ENCODE measurements at places on chromosomes 1 and 21.

- DNase-seq, result no peak
Measured at GRCh38 chr1:67821263-67821662, 12.0 kb downstream of the GNG12 start.

GRCh38 chr1:20198918-20199317, 12.6 kb upstream of the PLA2G2C start:
- no peak for DNase-seq

DNA sequence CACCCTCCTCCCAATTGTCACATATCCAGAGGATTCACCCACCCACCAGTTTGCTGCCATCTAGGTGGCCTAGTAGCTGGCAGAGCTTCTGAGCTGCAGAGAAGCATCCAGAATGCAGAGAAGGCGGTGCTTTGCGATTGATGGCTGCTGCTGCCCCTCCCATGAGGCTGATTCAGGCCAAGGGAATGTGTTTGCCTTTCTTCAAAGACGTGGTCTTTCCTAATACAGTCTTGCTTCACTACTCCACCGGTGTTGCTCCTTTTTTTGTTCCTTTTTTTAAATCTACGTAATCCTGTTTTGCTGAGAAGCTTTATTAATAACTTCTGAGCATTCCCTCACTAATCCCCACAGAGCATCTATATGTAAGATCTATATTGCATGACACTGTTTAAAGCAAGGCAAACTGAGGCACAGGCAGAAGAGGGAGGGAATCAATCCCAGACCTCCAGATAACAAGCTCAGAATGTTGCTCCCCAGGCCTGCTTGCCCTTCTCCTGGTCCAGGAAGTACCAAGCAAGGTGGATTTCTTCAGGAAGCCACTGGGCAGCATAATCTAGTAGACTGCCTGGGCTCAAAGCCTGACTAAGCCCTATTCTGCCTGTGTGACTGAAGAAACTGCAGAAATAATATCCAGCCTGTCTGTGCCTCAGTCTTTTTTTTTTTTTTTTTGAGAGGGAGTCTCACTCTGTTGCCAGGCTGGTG, 275.5 kb upstream of the FMN2 start:
- peak; percentile 41 for DNase-seq

DNA sequence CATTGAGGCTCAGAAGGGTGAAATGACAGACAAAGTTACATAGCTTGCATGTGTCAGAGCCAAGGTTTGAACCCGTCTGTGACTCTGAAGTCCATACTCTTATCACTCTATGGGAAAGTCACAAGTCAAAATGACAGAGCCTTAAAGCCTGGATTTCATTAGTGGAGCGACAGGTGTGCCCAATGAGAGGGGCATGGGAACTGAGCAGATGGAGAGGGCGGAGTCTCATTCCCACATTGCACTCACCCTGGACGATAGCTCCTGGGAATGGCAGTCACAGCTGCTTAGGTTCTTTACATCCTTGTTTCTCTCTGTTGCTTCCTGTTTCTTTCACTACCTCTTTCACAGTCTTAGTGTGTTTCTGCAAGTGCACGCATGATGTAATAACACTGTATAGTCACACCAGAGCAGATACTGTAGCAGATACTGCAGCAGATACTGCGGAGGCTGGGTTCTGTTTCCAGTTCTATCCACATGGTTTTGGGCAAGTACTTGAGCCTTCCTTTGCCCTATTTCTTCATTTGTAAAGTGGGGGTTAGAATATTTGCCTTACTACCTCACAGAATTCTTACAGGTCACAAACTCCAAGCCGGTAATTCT, 127.2 kb downstream of the ZSCAN20 start:
- DNase-seq, result no peak

- no peak for DNase-seq
Measured at GRCh38 chr1:190935925-190936324, 458.3 kb upstream of the BRINP3 start.

DNA sequence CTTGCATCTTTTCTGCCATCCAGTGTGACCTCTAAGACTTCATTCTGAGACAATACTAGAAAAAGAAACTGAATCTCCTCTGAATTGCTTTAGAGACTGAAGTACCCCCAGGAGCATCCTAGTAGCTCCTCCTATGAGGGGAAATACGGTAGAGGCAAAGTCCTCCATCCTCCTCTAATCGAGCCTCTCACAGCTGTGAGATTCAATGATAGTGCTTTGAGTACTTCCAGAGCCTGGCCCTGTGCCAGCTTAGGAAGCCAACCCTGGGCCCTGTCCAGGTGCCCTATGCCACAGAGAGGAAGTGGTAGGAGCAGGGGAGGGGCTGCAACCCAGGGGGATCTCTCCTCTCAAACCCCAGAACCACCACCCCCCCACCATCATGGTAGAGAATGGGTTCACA, 10.7 kb downstream of the RORC start:
- no peak for DNase-seq

- DNase-seq, result no peak
Measured at GRCh38 chr1:176699821-176700220, 236.8 kb downstream of the PAPPA2 start.

- no peak for DNase-seq
Measured at GRCh38 chr1:54069791-54070170, 16.4 kb downstream of the TCEANC2 start.

DNA sequence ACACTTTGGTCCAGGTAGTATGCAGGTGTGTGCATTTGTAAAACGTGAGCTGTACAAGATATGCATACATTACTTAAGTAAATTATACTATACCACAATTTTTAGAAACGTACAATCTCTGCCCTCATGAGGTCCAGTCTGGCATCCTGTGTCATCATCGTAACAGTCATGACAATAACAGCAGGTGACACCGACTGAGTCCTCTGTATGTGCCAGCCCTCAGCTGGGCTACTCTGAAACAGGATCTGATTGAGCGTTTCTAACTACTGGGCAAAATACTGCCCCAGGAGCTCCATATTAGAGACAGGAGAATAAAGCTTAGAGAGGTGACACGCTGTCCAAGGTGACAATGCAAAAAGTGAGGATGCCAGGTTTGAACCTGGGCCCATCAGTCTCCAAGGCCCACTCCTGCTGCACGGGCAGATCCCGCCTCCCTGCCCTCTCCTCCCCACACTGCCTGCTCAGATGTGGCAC, 47.2 kb upstream of the ECE1 start:
- no peak for DNase-seq

DNA sequence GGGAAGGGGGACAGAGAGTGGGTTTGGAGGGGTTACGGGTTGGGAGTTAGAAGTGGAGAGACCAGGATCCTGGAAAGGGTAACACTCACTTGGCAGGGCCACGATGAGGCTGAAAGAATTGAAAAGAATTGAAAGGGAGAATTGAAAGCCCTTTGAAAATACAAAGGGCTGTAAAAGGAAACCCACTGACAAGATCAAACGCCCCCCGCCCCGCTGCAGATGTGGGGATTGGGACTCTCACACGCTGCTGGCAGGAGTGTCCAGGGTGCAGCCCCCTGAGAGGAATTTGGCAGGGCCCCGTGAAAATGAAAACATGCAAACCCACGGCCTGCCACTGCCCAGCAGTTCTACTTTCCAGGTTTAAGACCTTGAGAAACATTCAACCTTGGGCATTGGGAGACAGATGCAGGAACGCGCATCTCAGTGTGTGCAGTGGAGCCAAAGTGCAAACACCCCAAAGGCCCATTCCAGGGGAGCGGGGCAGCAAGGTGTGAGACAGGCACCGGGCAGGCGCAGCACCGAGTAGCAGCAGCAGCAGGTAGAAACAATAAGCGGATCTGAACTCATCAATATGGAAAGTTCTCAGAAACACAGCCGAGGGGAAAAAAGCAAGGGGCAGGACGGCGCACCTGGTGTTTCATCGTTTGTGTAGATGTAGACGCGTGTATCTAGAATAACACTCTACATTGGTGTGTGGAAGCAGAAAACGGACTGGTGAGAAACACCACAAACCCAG, 8.3 kb upstream of the TNFRSF1B start:
- no peak for DNase-seq

DNA sequence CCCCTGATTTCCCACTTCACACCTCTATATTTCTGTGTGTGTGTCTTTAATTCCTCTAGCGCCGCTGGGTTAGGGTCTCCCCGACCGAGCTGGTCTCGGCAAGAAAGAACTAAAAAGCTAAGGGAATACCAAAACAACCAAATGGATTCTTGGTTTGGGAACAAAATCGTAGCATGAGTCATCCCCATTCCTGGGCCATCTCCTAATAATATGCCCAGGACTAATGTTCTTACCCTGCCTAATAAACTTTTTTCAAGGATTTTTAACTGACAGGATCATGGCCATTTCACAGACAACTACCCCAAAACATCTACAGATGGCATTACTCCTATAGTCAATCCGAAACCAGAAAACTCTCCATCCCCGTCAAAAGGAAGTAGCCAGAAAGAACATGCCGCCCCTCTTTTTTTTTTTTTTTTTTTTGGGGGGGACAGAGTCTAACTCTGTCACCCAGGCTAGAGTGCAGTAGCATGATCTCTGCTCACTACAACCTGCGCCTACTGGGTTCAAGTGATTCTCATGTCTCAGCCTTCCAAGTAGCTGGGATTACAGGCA, 4.1 kb upstream of the HPDL start:
- no peak for DNase-seq

GRCh38 chr1:22978299-22978698, 5.6 kb upstream of the LACTBL1 start:
- DNase-seq, result no peak

DNA sequence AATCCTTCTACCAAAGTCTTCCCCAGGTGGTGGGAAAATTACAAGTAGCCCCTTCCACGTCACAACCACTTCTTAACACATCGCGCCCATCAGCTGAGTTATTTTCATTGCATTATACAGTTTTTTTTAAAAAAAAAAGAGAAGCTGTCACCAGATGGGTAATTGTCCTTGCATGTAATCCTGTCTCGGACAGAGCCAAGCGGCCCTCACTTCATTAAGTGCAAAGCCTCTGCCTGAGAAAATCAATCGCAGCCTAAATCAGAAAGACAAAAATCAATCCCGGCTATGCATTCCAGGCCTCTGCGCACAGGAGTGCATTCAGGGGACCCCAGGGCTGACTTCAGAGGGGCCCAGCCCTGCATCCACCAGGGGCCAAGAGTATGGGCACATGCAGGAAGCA, 538.9 kb downstream of the NPHP4 start:
- no peak for DNase-seq

DNA sequence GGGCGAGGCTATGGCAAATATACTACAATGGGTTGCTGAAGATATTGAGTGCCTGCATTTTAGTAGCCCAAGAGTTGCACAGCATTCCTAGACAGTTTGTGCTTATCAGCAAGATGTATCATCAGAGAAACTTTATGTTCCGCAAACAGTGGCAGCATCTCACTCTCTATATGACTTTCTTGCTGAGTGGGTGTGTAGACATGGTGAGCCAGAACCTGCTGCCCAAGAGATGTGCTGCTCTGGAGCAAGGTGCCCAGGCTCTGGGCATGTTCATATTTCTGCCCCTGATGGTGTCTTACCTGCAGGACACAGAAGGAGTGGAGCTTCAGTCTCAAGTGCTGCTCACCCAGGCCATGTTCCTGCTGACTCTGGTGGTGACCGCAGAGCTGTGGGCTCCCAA, 8.2 kb upstream of the RGSL1 start:
- no peak for DNase-seq

- DNase-seq, result no peak
Measured at GRCh38 chr21:35227786-35228185, 178.7 kb upstream of the RUNX1 start.

DNA sequence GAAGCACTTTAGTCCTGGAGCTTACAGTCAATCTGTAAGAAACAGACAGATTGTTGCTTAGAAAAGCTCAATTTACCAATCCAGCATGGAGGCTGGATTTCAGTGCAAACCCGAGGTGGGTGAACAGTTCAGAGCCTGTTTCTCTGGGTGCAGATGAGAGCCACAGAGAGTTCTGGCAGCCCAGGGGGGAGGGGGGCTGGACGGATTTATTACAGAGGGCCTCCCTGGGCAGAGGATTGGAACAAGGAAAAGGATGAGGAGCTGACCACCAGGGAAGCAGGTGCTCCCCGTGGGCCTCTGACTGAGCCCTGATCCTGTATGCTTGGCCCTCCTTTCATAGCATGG, 38.0 kb upstream of the EPS8L3 start:
- DNase-seq, result no peak

DNA sequence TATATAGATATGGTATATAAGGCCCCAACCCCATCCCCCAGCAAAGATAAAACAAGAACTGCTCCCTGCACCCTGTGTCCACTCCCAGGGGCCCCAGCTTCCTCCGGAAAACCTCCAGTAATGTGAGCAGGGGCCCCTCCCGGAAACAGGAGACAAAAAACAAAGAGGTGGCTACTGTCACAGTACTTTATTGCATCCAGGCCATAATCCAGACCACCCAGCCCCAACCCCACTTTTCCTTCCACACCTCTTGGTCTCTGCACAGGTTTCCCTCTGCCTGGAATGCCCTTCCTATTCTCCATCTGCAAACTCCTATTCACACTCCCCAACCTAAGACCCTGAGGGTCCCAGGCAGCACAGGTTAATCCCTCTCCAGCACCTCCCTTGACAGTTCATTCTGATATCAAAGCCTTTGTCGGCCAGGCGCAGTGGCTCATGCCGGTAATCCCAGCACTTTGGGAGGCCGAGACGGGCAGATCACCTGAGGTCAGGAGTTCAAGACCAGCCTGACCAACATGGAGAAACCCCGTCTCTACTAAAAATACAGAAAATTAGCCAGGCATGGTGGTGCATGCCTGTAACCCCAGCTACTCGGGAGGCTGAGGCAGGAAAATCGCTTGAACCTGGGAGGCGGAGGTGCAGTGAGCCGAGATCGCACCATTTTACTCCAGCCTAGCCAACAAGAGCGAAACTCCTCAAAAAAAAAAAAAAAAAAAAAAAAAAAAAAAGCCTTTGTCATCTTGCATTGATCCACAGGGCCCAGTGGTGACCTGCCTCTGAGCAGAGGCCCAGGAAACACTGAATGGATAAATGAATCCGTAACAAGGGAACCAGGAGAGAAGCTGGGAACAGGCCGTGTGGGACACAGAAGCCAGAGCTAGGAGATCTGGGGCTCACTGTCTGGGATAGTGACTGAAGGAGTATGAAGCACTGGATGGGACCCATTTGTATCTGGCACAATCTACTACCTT, 2.3 kb upstream of the AUNIP start:
- DNase-seq, result peak; percentile 10

- DNase-seq, result no peak
Measured at GRCh38 chr1:229769006-229769405, 143.0 kb downstream of the URB2 start.

- no peak for DNase-seq
Measured at GRCh38 chr21:44392916-44393315, 39.5 kb downstream of the TRPM2 start.

GRCh38 chr1:246159279-246160227, 347.5 kb downstream of the SMYD3 start:
- DNase-seq, result peak; percentile 77

DNA sequence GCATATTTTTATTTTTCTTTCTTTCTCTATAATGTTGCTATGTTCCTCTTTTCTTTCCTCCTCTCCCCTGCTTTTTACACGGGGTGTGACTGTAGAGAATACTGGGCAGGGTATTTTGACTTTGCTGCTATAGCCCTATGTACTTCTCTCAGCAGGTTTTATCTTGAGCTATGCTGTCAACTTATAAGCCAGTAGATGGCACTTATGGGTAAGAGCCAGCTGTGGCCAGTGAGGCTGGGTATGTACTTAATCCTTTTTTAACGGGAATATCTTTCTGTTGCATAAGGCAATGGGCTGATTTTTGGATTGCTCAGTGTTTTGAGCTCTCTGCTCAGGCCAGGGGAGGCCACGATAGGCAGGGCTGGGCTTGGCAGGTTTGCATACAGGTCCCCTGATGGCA, 99.0 kb downstream of the KCNK2 start:
- DNase-seq, result peak; percentile 49

- DNase-seq, result no peak
Measured at GRCh38 chr1:193448682-193449461, 262.5 kb upstream of the B3GALT2 start.

- no peak for DNase-seq
Measured at GRCh38 chr1:109642626-109643025, 13.3 kb upstream of the GSTM4 start.
